ENCODE measurements at places on chromosomes 1 and 21.

GRCh38 chr21:36337099-36337509, 17.1 kb downstream of the MORC3 start:
- DNase-seq: no peak

GRCh38 chr1:231926340-231926739, 299.8 kb downstream of the DISC1 start:
- DNase-seq: no peak

DNA sequence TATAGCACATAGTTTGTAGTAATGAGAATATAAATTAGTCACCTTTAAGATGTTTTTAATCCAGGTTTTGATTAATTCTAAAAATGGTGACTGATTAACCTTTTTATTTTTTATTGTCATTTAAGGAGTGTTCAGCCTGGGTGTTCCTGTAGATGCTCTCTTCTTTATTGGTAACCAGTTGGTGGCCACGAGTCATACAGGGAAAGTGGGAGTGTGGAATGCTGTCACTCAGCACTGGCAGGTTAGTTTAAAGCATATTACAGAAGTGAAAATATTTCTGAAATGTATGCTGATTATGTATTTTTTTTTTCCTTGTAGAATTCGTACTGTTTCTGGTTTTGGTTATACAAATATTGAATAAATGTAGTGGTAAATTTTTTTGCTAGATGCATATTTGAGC, 28.1 kb downstream of the KCTD3 start:
- DNase-seq: no peak

- DNase-seq: no peak
These were observed 35.9 kb upstream of the ZRANB2 start for GRCh38 chr1:71116729-71117128.

GRCh38 chr1:177053648-177054047, 110.9 kb downstream of the ASTN1 start:
- no peak for DNase-seq

- no peak for DNase-seq
These were observed 16.6 kb upstream of the AK5 start for GRCh38 chr1:77265180-77265579.

DNA sequence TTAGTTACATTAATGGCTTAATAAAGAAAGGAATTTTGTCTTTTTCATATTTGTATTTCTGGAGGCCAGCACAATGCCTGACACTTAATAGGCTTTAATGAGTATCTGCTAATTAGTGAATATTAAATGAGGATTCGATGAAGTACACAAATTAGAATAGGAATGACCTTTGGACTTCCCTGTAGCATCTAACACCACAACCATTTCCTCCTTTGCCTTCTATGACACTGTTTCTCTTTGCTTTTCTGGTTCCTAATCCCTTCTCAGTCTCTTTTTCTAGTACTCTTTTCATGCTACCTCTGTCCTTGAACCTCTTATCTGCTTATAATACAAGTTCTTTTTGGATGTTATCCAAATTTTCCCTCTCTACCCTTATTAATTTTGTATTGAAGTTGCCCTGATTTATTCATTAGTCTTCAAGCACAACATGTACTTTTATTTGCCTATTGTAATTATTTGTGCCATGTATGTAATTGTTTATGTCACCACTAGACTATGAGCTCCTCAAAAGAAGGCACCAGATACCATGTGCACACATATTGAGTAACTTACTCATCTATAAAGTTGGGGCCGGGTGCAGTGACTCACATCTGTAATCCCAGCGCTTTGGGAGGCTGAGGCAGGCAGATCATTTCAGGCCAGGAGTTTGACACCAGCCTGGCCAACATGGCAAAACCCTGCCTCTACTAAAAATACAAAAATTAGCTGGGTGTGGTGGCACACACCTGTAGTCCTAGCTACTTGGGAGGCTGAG, 23.8 kb downstream of the RPS27 start:
- no peak for DNase-seq

GRCh38 chr1:116999596-116999995, 2.0 kb upstream of the CD101 start:
- DNase-seq: no peak
